ENCODE measurements at places on chromosomes 2 and 18.

- no peak for DNase-seq
Observed at GRCh38 chr2:25497229-25497917, 155.6 kb upstream of the DNMT3A start.

DNA sequence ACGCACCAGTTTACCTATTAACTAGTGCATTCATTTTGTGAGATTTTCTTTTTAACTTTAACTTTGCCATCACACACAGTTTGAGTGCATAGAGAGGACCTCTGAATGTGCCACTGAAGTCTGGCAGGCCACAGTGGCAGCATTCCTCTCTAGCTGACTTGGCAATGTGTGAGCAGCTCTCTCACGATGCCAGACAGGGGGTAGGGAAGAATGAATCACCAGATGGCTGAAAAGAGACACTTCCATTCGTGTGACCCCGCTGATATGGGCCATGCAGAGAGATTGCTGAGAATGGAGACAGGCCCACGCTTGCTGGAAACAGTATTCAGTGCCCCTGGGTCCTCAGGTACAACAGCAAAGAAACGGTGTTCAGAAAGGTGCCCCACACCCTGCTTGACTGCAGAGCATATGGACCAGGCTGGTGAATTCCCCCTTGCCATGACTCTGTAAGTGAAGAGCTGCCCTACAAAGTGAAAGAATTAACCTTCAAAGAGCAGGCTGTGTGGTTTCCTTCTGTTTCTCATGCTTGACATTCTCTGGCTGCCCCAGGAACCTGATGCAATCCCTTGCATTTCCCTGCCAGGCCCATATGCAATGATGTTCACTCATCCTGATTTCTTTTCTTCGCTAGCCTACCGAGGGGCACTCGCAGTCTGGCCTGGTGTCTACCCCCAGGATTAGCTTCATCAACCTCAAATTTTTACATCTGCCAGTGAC, 236.1 kb downstream of the CDH20 start:
- peak; percentile 22 for DNase-seq

DNA sequence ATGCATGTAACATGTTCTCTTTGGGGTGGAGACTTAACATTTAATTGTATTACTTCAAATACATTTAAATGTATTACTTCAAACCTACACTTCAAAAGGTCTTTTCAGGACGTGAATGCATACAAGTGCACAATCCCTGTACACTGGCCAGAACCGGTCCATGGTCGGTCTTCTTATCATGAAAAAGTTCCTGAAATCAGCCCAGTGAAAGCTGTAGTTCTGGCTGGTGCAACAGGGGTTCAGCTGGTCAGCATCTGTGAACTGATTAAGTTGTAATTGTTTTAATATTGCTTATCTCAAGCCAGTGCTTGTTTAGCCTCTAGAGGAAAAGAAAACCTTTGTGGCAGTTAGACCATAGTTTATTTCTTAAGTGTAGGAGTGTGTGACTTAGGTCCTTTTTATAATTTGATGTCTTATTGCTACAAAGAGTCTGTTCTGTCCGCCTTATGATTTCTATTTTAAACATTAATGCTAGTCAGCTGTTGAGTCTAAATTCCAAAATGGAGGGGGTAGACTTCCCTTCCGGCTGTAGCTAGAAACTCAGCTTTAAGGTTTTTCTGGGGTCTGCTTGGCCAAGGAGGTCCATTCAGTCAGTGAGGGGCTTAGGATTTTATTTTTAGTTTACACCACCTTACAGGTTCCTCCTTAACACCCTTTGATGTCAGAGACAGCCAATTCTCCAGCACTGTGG, 768 bp upstream of the CYBRD1 start:
- DNase-seq: no peak

- DNase-seq: no peak
Observed at GRCh38 chr2:118473846-118474540, 373.5 kb downstream of the EN1 start.

DNA sequence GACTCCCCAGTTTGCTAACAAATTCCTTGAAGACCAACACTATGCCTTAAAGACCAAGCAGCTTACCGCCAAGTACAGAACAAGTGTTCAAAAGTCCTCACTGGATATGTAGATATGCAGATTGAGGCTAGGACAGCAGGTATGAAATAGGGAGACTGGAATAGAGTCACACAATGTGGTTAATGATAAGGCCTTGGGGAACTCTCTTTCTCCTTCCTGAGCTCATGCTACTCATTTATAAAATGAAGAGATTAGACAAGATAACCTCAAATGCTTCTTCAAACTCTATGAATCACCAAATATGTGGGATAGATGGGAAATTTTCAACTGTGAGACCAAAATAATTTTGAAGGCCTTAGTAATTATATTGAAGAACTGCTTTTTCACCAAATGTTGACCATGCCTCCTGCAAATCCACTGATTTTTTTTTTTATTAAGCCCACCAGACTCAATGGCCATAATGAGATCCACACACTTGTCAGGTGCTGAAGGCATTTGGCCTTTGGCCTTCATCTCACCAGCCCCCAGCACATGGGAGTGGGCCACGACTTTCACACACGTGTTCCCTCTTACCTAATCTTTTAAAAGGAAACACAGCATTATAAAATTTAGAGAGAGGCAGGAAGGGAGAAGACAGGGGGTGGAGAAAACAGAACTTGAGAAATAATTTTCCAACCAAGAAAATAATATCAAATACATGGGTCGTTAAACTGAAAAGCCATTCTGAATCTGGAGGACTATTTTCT, 181.5 kb downstream of the EN1 start:
- DNase-seq: no peak

- no peak for DNase-seq
Observed at GRCh38 chr2:135755573-135755972, 13.9 kb downstream of the UBXN4 start.

GRCh38 chr2:26769089-26769761, 5.1 kb downstream of the SLC35F6 start:
- no peak for DNase-seq

- no peak for DNase-seq
Observed at GRCh38 chr2:74779587-74780135, 54.3 kb upstream of the HK2 start.

DNA sequence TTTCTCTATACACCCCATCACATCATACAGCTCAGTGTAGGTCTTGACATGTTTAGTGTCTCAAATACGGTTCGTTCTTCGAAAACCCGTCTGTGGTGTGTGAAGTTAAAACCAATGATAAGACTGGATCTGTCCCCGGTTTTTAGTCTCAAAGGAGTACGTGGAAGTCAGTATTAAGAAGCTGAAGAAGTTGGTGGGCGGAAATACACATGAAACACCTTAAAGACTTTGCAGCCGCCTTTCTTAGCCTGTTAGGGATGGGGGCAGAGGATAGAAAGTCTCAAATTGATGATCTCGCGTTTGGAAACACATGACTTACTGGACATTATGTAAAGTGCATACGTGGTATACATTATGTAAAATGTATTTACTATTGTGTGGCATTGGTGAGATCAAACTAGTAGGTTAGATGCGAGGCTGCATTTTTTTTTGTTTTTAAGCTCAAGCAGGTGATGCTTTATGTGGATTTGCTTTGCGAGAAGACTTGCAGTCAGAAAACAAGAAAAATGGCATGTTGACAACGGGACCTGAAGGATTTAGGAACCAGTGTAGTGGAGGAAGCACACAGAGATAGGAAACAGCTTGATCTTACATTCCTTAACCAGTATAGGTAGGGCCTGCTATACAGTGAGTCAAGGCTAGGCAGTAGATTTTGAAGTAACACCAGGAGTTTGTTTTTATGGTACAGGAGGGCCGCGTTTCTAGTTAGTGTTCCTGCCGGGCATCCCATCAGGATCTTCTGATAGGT, 1.2 kb downstream of the CNOT11 start:
- no peak for DNase-seq

- DNase-seq: no peak
Observed at GRCh38 chr2:40097691-40098385, 318.8 kb upstream of the THUMPD2 start.

- DNase-seq: no peak
Observed at GRCh38 chr2:201883606-201884369, 77.5 kb downstream of the CDK15 start.

- DNase-seq: no peak
Observed at GRCh38 chr18:61149786-61150185, 183.4 kb upstream of the CDH20 start.

DNA sequence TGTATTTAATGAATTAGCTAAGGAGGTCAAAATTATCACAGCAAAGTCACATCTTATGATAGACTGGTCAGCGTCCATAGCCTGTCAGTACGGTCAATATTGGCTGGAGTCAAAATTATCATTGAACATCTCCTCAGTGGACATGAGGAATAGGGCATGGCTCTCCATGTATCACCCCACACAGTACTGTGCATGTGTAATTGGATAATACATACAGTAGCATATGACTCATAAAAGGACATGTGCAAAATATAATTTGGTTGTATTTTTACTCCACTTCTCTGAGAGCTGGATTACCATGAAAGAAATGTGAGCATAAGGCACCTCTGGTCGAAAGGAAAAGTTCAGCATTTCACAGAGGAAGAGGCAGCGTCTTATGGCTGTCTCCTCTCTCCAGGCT, 24.9 kb downstream of the ADD2 start:
- DNase-seq: no peak

GRCh38 chr2:218332920-218333645, 23.6 kb upstream of the CATIP start:
- DNase-seq: no peak

DNA sequence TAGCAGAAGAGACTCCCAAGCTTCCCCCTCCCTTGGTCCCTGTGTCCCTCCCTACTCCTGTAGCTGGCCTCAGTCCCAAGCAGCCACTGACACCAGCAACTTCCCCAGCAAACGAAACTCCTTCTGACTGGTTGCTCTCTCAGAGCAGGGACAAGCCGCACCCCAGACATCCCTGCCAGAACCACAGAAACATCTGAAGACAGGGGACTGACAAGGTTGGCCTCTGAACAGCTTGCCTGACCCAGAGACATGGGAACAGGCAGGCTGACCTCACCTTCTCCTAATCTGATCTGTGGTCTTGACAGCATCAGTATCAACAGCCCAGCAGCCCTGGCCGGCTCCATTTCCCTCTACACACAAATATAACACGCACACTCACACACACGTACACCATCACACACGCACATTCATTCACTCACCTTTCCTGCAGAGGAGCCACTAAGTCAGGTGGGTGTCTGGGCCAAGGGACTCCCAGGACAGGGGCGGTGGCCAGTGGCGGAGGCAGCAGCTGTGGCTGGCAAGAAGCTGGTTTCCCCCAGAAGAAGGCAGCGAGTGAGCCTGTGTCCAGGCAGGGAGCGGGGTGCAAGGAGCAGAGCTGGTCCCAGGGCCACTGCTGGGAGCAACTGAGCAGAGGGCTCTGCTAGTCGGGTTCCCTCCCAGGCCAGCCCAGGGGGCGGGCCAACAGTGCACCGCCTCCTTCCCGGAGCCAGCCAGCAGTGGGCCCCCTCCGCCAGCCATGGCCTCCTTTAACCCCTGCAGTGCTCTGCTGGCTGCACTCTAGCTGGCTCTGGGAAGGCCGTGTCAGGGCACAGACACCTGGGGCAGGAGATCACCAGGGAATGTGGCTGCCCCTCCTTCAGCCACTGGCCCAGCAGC, 59.1 kb downstream of the TNS1 start:
- peak; percentile 85 for DNase-seq

GRCh38 chr18:7104649-7105048, 12.9 kb downstream of the LAMA1 start:
- no peak for DNase-seq

DNA sequence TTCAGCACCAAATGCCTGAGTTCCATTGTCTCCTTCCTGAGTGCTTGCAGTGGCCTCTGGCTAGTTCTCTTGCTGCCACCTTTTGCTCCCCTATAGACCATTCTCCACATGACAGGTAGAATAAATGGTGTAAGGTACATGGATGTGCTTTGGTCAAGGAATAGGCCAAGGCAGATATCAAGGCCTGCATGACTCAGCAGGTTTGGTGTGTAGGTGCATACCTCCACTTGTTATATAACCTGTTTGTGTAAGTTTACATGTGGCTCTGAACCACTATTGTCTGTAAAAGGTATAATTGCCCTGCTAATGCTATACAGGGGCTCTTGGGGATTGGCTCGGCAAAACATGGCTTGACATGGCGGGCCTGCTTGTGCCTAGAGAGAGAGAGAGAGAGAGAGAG, 143.5 kb downstream of the KLHL14 start:
- DNase-seq: no peak

DNA sequence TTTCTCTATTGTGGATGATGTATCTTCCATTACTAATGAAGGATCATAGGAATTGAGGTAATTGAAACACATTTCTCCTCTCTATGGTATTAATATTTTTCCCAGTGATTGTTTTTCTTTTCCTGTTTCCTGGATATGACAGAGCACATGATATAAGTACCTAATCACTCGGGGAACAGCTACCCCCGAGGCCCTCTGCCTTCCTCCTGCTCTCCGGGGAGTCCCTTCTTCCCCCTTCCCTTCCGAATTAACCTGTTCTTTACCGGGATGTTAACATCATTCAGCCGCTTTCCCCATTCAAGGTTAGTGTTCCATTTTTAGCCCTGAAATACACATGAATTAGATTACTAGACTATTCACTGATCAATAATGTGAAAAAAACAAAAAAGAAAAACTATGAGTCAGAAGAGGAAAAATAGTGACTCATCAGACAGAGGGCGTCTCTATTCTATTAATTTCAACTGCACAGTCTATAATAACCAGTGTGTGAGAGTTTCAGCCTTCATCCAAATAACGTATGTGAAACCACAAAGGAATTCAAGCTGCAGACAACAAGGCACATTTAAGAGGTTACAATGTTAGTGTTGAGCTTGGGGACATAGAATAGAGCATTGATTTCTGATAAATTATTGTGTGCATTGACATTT, 450.8 kb downstream of the DLGAP1 start:
- no peak for DNase-seq

- DNase-seq: peak; percentile 71
Observed at GRCh38 chr2:27954771-27955383, 64.3 kb downstream of the BABAM2 start.

DNA sequence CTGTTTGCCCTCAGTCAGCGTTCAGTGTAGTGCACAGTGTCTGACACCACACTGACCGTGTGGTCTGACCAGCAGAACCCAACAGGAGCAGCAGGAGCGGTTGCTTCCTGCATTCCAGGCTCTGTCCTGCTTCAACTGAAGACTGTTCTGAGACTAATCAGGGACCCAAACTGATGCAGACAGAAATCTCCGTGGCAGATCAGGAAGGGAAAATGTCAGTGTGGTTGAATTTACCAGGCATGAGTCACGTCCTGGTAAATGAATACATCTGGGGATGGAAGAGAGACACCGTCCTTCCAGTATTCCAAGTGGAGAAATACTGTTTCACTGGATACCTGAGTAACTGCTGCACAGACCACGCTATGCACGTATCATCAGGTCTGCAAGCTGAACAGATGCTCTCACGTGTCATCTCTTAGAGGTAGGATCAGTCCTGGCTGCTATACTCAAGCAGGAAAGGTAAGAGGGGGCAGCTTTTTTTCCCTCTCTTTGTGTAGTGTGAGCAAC, 223.6 kb upstream of the EPAS1 start:
- peak; percentile 90 for DNase-seq

DNA sequence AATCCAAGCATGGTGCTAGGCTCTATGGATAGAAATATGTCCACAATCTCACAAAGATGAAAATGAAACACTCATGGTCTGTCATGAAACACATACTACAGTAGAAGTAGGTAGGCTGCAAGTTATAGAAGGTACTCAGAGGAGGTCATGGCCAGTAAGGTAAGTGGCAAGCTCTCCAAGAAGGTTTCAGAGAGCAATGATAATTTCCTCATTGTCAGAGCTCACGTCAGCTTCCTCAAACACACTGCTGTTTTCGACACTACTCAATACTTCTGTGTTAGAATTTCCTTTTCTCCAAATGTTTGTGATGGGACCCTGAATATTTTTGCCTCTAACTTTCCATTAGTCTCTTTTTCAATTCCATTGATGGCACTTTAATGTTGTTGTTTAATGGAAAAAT, 25.5 kb downstream of the CCDC141 start:
- no peak for DNase-seq
